ENCODE measurements at places on chromosomes 2 and 18.

DNA sequence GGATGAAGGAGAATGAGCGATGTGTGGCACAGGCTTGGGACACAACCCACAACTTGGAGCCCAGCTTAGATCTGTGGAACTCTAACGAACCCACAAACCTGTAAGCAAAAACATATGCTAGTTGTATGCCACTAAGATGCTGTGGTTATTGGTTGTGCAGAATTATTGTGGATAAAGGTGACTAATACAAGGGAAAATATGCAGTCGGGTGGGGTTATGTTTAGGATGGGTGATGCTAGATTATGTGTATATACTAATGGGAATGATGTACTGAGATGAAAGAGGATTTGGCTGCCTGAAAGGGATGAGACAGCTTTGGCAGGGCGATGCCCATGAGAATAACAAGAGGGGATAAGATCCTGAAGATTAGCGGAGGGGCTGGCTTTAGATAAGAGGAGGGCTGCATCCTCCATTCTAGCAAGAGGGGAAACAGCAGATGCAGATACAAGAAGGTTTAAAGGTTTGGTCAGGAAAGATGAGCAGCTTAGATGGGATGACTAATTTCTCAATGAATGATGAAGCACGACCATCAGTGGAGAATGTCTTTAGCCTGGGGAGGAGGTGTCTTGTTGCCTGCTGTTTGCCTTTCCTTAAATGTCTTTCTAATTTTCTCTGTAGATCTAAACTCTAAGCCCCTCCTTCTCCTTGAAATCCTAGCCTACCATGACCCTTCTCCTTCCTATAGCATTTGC is 49.6 kb downstream of the GALNT14 start:
- no peak for DNase-seq

DNA sequence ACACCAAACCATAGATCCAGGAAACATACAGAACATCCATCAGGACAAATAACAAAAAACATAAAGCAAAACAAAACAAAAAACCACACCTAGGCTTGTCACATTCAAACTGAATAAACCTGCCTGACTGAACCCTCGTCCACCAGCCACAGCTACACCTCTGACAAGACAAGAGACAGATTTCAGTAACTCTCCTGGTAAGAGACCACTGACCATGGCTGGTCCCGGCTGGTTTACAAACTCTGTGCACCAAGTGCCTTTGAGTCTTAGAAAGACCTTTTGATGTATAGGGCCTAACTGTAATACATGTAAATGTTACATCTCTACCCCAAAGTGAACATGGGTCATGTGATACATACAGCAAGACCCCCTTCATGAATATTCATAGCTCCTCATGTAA is 4.8 kb upstream of the SLC66A2 start:
- DNase-seq, result no peak

- DNase-seq, result no peak
Measured at GRCh38 chr2:18525236-18525635, 35.2 kb downstream of the RDH14 start.

DNA sequence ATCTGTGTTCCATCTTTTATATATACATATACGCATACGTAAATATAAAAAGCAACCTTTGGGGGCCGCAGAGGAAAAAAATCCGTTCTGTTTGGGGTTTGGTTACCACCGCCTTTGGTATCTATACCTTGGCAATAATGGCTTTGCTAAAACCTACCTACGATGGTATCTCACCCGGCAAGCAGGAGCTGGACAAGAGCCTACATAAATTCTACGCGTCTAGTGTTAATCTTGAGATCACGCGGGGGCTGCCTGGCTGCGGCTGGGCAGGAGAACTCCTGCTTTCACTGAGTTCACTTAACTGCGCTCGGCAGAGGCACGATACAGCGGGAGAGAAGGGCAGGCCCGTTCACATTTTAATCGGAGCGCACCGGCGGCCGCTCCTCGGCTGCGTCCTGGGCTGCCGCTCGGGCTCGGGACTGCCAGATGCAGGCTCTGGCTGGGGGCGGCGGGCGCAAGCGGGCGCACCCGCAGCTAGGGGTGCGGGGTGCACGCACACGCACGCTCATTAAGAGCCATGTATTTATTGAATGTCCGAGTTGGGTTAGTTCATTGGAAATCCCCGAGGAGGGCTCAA is 1.7 kb upstream of the POU3F3 start:
- DNase-seq, result no peak
